ENCODE measurements at places on chromosomes 2 and 18.

GRCh38 chr2:159251296-159252173 is 35.0 kb downstream of the WDSUB1 start:
- no peak for DNase-seq

- no peak for DNase-seq
Measured at GRCh38 chr2:238946318-238947242, 98.7 kb downstream of the TWIST2 start.

- no peak for DNase-seq
Measured at GRCh38 chr2:8090748-8091700, 590.8 kb upstream of the ID2 start.

GRCh38 chr2:85959185-85959584 is 70.4 kb upstream of the ST3GAL5 start:
- DNase-seq, result no peak

DNA sequence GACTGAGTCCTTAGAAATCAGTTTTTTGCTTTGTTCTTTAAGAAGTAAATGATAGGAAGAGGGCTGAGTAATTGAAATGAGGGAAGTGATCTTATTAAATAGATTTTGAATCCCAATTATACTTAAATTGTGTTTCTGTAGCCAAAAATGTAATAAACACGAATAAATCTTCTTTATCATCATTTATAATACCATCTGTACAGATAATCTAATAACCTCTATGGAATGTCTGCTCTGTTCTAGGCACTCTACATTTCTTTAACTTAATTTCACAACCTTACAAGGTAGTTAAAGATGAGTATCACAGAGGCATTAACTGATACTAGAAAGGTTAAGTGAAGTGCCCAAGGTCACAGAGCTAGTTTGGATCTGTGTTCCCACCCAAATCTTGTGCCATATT is 14.3 kb upstream of the SCN2A start:
- DNase-seq, result no peak

- no peak for DNase-seq
Measured at GRCh38 chr2:44137872-44138551, 30.7 kb upstream of the PPM1B start.

- DNase-seq, result no peak
Measured at GRCh38 chr2:128536925-128537620, 218.4 kb upstream of the HS6ST1 start.

GRCh38 chr2:189157456-189157855 is 22.1 kb downstream of the COL5A2 start:
- no peak for DNase-seq

- no peak for DNase-seq
Measured at GRCh38 chr18:12256951-12257350, 2.8 kb downstream of the CIDEA start.

GRCh38 chr18:79403723-79404566 is 8.2 kb downstream of the NFATC1 start:
- no peak for DNase-seq

- no peak for DNase-seq
Measured at GRCh38 chr18:57801761-57802212, 1.3 kb downstream of the ATP8B1 start.

DNA sequence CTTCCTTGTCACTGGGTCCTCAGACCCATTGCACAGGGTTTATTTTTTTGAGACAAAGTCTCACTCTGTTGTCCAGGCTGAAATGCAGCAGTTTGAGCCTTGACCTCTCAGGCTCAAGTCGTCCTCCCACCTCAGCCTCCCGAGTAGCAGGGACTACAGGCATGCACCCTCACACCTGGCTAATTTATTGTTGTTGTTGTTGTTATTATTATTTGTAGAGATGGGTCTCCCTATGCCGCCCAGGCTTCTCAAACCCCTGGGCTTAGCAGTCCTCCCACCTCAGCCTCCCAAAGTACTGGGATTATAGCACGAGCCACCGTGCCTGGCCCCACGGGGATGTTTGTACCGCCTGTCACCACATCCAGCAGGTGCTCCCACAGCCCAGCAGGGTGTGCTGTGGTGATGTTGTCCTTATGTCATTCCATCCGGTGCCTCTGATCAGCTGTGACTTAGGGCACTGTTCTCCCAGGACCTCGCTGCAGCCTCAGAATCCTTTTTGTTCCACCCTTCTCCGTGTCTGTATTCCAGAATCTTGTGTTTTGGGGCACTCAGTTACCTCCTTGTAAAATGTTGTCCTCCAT is 182.3 kb downstream of the INO80D start:
- DNase-seq, result no peak

- no peak for DNase-seq
Measured at GRCh38 chr18:74065366-74065765, 82.3 kb downstream of the FBXO15 start.

DNA sequence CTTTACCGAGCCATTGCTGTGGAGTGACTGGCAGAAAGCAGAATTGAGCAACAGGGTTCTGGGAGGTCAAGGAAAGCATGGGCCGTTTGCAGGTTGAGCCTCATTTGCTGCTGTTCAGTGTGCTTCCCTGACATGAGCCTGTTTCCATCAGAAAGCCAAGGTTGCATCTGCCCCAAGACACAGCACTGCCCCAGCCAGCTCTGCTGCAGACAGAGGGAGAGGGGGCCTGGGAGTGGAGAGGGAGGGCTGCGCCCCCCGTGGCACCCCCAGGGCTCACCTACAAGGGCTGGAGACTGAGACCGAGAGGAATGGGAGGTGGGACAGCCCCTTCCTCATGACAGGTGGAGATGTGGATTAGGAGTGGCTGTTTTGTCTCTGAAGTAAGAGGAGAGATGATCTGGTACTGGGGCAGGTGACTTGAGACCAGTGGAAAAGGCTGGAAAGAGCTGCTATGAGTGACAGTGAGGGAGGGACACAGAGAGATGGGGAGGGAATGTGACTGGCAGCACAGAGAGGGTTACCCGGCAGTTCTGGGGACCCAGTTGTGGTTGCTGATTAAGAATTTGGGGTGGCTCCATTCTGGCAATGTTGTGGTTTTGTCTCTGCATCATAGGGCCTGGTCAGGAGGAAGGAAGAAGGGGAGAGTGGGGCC is 218.0 kb downstream of the DYSF start:
- DNase-seq, result no peak

DNA sequence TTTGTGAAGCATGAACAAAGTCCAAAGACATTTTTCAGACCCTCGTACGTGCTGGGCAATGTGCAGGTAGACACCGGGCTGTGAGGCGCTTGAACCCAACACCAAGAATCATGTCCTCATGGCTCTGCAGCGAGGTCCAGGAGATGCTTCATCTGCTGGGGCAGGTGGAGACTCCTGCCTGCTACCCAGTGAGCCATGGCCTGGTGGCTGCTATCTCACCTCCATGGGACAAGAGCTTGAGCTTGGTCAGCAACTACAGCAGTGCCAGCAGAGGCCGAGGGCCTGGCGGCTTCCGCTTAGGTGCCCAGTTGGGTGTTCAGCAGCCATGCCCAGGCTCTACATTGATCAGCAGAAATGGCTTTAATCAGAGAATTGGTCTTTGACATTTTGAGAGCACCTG is 281.0 kb upstream of the HS6ST1 start:
- DNase-seq, result no peak

DNA sequence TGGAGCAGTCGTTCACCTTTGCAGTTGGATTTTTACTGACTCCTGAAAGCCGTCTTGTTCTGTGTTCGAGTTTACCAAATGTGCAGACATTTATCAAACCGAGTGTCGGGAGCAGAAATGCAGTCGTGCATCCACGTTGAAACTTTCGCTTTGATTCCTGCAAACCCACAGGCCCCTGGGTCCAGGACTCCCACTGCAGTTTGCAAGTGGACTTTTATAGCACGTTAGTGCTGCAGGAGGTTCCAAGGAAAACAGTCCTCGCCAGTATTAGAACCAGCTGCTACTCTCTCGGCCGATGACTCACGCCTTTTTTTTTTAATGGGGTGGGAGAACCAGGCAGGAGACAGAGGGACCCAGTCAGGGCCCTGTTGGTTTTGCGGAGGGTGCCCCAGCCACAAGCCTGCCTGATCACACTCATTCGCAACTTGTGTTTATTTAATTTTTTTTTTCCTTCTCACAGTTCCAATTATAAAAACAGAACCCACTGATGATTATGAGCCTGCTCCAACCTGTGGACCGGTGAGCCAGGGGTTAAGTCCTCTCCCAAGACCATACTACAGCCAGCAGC is 90.1 kb downstream of the NFATC1 start:
- no peak for DNase-seq

GRCh38 chr2:200456567-200456966 is 53.3 kb downstream of the KCTD18 start:
- DNase-seq, result no peak
